ENCODE measurements at places on chromosomes 3 and 15. TPM values are rescaled to one million over a fixed set of nuclear protein-coding genes. Genes with fewer than 3 reads are reported as not detected.

- DNase-seq = no peak
Measured at GRCh38 chr3:86410587-86410986, 580.4 kb downstream of the VGLL3 start.

DNA sequence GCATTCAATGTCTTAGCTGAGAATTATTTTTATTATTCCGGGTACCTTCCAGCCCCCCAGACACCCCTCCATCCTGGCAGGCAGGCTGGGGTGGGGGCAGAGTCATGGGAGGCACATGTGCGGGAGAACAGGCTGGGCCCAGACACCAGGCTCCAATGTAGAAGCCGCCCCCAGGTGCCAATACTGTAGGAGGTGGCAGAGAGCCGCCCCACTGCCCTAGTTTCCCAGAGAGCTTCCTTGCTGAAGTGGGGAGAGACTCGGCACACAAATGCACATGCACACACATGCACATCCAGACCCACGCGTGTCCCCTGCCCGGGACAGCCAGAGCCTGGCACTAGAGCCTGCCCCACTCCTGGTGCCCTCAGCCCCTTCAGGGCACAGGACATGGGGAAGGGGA is 98.4 kb upstream of the LINGO1 start:
- no peak for DNase-seq

- DNase-seq = no peak
Measured at GRCh38 chr15:69117431-69117871, 43.0 kb upstream of the GLCE start.

DNA sequence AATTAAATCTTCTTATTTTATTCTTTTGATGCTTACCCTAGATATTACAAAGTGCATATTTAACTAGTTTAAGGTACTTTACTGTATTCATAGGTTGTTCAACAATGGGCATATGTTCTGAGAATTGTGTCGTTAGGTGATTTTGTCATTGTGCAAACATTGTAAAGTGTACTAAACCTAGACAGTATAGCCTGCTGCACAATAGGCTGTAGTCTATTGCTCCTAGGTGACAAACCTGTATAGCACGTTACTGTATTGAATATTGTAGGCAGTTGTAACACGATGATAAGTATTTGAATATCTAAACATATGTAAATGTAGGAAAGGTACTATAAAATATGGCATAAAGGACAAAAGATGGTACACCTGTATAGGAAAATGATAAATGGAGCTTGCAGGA is 100.7 kb downstream of the CACNA2D3 start:
- no peak for DNase-seq

The ATP2B2 gene
- total RNA-seq = not detected
